IPS DF 19.7 (cell line): ENCODE measurements at places on chromosomes 12 and 14.

DNA sequence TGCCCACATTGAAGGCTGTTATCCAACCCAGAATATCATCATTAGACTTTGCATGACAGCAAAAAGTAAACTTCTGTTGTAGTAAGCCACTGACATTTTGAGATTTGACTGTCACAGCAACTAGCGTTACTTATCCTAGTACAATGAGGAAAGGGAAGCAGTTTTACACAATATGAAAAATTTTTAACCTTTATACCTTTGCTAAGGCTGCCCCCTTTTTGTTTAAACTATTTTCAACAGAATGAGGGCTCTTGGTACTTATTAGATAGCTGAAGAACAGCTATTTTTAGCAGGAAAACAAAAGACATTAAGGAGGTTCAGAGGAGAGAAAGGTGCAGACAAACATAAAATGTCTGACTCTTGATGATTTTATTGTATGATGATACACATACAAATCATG lies 23.4 kb upstream of the TMX1 start:
- no peak for DNase-seq

- peak; percentile 56 for DNase-seq
These were observed 45.2 kb upstream of the C14orf132 start for GRCh38 chr14:95993768-95994592.

DNA sequence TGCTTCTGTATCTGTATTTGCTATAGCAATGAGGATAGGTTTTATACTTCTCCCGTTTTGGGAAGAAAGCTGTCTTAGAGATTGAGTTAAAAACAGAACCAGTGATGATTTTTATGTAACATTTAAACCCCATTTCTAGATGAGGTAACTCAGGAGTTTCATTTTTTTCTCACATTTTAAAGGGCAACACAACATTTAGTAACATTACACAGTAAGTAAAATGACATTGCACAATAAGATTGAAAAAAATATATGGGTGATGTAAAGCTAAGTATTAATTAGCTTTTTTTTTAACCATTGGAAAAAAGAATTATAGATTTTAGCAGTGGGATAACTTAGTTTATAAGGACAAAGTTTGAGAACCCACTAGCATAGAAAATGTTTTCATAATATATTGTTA lies 25.2 kb upstream of the SCFD1 start:
- DNase-seq: no peak

DNA sequence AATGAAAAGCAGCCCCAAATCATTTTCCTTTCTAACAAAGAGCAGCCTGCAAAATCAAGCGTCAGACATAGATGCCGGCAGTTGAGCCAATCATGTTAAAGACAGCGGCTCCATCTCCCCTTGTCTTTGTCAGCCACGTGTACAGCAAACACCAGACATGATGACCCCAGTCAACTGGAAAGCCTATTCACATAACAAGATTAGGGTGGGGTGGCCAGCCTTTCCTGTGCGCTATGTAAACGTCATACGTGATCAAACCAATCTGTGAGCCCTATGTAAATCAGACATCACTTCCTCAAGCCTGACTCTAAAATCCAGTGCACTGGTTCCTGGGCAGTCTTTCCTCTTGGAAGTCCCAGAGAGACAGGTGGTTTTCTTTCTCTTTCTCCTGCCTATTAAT lies 9.9 kb upstream of the FICD start:
- DNase-seq: no peak

- no peak for DNase-seq
These were observed 96.3 kb downstream of the ST8SIA1 start for GRCh38 chr12:22238211-22238610.

DNA sequence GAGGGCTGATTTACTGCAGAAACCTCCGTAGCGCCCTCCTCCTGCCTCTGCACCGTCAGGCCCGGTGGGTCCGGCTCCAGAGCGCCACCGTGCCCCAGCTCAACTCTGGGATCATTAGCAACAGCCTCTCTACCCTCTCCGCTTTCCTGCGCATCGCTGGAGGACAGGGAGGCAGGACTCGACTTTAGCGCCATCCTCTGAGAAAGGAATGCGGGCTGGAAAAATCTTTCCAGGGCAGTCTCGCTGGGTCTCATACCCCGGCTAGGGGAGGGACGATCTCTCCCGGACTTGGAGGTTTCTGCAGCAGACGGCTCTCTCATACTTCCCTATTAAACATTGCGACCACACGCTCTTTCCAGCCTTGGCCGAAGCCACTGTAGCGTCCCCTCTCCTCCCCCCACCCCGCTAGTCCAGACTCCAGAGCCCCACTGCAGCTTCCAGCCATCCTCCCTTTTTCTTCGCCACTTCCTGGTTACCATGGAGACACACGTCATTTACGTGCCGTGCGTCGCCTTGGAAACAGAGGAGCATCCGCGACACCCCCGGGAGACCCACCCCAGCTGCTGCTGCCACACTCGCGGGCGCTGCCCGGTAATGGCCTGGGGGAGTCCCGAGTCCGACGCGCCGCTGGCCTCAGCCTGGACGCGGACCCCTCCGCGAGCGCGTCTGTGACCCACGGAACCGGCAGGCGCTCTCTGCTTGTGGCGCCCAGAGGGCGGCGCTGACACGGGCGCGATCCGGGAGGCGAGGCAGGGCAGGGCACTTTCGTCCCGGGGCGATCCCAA lies at the start of gene CCDC184:
Gene CCDC184, plus strand, starts transcription at position 554 of the 785 bp plus-strand sequence. CDS start 479 bp downstream, outside the sequence.
- DNase-seq: peak; percentile 73

GRCh38 chr14:100440207-100440631 lies 117.1 kb downstream of the SLC25A47 start:
- peak; percentile 47 for DNase-seq

GRCh38 chr12:50569876-50570275 lies 65.1 kb downstream of the DIP2B start:
- no peak for DNase-seq

DNA sequence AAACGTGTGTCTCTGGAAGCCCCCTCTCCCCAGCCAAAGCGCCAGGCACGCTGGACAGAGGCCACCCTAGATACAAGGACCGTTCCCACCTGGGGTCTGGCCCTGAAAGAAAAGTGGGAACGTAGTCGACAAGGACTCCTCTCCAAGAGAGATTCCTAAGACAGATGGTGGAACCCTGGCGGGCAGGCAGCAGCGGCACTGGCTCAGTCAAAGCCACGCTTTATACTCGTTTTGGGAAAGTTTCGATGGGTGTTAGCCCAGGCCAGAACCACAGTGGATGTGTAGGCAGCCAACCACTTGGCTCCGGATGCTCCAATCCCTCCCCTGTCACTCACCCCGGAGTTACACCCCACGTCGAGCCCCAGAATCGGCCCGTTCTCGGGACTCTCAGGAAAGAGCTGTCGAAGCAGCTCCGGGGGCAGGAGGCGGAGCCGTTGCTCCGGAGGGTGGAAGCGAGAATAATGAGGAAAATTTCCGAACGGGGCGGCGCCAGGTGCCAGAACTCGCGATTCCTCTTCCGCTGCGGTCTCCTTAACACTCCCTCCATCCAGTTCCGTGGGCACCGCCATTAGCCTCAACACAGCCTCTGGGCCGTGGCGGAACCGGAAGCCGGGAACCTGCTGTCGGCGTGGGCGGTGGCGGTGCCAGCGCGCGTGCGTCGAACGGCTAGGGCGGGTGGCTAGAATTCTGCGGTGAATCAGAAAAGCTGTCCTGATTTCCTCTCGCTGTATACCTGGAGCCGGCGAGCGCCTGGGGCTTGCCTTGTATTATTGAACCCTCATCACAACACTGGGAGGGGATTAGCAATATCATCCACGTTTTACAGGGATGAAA lies at the start of gene BCDIN3D:
Gene BCDIN3D, minus strand, starts transcription at position 588 of the 834 bp plus-strand sequence. Its CDS starts 19 bp downstream, at position 569.
- no peak for DNase-seq

GRCh38 chr14:31255286-31255685 lies 47.7 kb upstream of the HECTD1 start:
- no peak for DNase-seq

GRCh38 chr14:77663293-77663692 lies 44.5 kb downstream of the ALKBH1 start:
- DNase-seq: no peak

GRCh38 chr14:67778792-67779191 lies 37.6 kb downstream of the ZFYVE26 start:
- DNase-seq: no peak

DNA sequence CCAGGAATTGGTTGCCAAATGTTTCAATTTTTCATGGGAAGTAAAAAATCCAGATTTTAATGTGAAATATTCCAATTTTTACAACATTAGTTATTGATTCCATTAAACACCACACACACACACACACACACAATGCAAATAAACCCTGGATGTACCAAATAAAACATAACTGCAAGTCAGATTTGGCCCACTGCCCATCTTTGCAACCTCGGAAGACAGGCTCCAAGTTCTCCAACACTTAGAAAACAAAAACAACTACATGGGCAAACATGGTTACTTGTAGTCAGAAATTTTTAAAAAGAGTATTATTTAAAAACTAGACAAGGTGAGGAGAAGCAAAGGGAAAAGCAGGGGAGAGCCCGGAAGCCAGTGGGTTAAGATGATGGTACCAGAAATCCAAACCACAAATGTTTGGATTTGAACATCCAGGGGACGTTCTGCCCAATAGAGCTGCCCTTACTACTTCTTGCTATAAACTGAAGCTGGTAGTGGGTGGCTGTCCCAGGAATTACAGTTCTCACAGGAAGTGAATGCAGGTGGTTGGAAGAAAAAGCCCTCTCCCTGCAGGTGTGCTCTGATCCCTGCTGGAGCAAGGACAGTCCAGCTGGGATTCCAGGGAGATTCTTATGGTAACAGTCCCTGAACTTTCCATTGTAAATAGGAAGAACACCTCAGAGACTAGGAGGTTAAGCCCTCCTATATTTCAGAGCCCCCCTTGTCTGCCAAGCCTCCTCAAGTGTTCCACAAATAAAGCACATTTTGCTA lies 111.7 kb downstream of the SLC25A21 start:
- peak; percentile 45 for DNase-seq

DNA sequence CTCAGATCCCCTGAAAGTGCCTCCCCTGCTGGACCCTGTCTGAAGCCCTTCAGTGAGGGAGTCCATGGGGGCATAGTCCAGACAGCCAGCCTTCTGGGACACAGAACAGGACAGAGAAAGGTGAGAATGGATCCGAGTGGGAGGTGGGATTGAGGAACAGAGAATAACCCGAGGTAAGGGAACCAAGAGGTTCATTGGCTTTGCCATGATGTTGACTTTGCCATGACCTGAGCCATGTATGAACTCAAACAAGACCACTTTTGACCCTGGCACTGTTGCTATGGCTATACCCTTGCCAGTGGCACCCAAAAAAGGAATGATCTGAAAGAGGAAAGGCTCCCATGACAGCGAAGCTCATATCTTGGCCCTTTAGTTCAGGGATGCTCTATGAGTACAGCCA lies 22.6 kb upstream of the VDR start:
- no peak for DNase-seq

DNA sequence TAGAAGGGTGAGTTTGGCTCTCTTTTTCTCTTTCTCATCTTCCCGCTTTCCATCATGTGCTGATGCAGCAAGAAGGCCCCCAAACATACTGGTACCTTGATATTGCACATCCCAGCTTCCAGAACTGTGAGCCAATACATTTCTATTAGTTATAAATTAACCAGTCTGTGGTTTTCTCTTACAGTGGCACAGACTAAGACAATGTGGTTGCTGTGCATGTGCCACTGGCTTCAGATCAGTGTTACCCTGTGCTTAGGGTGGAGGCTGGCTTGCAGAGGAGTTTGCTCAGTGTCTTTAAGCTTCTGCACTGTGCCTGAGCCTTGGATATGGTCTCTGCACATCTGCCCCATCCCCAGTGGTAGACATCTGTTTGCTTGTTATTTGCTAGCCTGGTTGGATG lies 5.5 kb downstream of the IFI27L2 start:
- no peak for DNase-seq

DNA sequence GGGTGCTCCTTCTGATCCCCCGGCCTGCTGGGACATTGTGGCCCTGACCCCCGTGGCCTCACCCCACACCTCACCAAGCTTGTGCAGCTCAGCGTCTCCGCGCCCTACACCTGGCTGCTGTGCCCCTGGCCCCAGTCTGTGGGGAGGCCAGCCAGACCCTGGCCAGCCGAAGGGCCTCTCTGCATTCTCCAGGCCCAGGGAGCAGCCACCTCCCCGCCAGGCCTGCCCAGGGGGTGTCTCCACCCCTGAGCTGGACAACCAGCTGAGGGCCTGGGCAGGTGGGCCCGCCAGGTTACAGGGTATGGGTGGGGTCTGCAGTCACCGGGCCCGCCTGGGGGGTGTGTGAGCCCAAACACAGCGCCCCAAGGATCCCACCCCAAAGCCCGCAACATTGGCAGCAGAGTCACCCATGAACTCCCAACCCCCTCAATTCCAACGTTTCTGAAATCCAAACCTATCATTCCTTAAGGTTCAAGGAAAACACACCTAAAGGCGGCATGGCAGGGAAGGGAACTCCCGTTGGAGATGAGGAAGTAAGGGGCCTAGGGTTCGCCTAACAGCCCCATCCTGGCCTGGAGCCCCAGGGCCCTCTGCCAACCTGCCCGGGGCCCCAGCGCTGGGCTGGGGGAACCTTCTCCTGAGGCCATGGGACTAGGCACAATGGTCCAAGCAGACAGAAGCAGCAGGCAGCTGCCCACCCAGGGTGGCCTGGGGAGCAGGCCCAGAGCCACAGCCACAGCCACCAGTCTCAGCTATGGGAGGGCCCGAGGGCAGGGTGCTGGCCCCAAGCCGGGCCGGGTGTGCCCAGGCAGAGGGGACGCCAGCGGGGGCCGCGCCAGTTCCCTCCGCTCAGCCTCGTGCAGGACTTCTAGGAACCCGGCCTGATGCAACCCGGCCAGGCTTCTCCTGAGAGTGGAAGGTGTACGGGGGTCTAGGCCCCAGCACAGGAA lies 8.5 kb downstream of the AKT1 start:
- no peak for DNase-seq

- no peak for DNase-seq
These were observed 131.7 kb downstream of the LLPH start for GRCh38 chr12:65998536-65999530.

DNA sequence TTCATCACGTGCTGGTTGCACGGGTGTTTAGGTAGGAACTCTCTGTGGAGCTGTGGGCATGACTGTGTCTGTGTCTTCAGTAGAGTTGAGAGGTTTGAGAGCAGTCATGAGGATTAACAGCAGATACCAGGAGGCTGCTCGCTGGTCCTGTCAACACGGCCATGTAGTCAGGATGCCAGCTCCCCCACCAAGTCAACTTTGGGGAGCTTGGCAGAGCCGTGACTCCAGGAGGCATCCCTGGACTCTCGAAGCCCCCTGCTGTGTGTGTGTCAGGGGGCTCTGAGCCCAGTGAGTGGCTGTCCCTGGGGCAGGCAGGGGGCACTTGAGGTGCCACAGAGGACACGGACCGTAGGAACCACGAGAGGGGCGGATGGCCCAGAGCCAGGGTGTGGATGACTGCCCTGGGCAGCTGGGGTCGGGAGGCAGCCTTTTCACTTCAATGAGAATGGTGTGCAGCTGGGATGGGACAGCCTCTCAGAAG lies 7.2 kb upstream of the GPR132 start:
- DNase-seq: no peak

- DNase-seq: no peak
These were observed 748.3 kb downstream of the C12orf50 start for GRCh38 chr12:87280893-87281292.

- DNase-seq: no peak
These were observed 388.5 kb downstream of the PAWR start for GRCh38 chr12:79302162-79302814.

DNA sequence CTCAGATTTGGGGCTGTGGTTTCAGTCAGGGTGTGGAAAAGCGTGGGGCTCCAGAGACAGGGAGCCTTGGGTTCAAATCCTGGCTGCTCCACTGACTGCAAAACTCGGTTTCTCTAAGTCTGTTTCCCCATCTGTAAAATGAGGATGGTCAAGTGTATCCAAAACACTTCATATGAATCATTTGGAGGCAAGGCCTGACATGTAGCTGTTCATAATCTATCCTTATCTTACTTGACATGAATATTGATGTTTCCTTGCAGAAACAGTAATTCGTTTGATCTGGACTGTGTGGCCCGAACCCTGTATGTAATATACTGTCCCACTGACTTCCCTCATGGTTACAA lies 1.5 kb upstream of the CCDC63 start:
- DNase-seq: no peak
